ENCODE measurements at places on chromosomes 12 and 14.

- no peak for DNase-seq
Measured at GRCh38 chr14:97027256-97027999, 230.2 kb downstream of the VRK1 start.

DNA sequence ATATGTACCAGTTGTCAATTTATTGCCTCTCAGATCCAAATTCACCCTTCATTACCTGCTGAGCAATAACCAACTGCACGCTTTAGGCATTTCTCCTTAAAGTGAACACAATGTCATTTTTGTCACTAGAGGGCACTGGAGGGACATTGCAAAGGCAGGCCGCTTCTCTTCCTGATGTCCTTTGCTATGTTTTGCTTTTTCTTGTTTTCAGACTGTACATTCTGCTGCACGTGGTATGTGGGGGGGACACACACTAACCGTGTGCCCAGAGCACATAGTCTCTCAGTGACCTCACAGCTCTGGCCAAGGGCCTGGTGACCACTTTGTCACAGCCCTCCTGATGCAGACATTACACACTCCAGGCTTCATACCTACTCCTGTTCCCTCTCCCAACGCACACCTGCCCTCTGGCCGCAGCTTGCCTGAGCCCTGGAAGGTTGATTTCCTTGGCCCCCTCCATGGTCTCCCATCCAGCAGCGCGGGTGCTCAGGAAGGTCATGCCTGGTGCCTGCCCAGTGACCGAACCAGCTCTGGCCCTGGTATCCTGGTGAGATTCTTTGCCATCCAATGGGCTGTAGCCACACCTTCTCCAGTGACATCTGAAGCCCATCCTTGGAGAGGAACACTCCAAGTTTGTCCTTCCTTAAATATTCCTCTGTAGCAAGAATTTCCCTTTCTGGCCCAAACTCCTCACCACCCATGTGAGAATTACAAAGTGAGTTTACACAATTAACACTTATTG, 39.9 kb downstream of the MYO1H start:
- DNase-seq = no peak

DNA sequence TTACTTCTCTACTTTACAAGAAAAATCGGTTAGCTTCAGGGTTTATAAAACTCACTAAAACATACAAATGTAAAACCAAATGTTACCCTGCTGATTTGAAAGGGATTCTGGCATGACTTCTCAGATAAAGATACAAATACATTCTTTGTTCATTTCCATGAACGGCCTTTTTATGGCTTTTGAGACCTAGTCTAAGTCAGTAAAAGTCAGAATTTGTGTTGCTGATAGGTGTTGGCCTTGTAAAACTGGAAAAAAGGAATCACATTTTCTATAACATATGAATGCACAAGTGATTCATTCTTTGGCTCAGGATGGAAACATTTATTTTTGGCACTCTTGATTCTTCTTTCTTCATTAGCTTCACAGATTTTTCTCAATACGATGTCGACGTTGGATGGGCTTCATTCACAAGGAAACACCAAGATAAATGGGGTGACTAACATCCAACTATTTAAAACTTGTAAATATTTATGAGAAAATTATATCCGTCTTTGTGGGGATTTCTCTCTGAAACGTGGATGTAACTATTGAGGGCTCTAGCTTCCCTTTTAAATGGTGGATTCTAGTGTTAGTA, 27.0 kb upstream of the CPM start:
- DNase-seq = no peak

- DNase-seq = no peak
Measured at GRCh38 chr14:22220427-22220826, 368.6 kb downstream of the DAD1 start.

- no peak for DNase-seq
Measured at GRCh38 chr14:101254805-101255764, 306.2 kb upstream of the DIO3 start.

DNA sequence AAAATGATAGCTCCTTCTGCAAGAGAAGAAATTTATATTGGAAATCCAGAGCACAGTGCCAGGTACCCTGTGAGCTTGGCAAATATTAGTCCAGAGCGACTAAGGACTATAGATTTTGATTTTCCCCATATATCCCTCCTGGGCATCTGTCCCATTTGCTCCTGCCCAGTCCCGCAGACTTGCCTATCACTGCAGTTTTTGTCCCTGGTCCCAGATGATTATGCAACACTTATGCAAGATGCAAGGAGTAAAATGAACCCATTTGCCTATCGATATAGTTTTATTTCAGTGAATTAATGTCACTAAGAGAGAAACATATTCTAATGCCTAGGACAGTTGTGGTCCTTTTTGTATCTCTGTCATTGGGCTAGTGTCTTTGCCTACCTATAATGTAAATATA, 215.9 kb upstream of the BMP4 start:
- no peak for DNase-seq

- DNase-seq = no peak
Measured at GRCh38 chr14:53126731-53127130, 26.4 kb downstream of the DDHD1 start.

DNA sequence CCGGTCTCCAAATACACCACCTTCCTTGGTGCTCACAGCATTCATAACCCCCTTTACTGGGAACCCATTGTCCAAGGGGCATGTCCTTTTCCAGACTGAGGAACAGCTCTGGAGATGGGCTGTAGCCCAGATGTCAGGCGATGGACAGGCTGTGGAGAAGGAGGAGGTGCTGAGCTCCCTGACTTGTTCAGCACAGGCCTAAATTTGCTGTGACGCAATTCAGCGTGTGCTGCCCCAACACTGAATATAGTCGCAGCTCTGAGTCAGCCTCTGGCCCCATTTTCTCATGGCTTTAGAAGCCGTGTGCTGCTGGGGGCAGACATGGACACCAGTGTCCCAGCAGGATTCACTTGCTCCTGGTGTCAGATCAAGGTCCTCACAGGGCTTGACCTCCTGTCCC, 269.1 kb downstream of the EMP1 start:
- DNase-seq = no peak

DNA sequence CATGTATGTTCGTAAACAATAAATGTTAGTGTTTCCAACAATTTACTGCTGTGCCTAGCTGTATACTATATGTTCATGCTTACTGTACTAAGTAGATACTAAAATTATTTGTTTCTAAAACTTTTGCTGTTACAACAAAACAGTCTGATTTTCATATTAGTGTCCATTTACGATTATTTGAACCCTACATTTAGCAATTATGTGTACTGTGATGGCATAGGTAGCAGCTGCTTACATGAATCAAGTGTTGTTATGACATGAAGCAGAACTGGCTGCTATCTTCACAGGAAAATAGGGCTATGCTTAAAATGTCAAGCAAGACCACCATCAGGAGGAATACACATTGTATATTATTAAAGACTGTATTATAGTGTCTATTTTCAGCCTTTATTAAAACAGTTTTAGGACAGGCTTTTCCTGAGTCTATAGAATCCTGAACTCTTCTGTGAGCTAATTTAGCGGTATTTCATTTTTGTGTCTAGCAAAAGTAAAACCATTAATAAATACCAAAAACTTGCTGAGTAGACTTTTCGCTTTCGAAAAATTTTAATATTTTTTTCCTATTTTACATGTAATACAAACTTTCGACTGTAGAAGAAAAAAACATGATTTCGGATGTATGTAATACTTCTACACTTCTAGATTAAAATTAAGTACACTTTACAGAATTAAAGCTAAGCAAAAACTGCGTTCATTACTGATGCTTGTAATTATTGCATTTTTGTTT, 1.1 kb upstream of the WDR89 start:
- DNase-seq = no peak

DNA sequence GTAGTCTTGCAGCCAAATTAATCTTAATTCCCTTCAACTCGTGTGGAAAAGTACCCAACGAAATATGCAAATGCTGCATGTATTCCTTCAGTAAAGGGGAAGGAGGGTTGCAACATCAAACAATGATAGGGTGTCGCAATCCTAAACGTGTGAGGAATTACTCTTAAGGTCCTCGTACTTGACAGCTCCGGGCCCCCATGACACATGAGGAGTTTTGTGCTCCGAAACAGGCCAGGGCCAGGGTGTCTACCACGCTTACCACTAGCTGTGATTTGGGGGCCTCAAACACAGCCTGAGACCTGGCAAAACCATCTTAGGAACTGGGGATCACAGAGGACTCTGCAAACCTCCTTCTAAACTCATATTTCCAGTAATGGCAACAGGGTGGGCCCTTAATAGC, 20.4 kb downstream of the FOS start:
- DNase-seq = no peak

- no peak for DNase-seq
Measured at GRCh38 chr12:127998988-127999387, 268.0 kb upstream of the TMEM132C start.

GRCh38 chr14:105931808-105932483, 405.6 kb downstream of the TMEM121 start:
- no peak for DNase-seq

GRCh38 chr12:50075808-50076170, 9.4 kb upstream of the SMARCD1 start:
- DNase-seq = no peak

GRCh38 chr12:48358937-48359513, 8.3 kb upstream of the ZNF641 start:
- no peak for DNase-seq

- no peak for DNase-seq
Measured at GRCh38 chr14:98906123-98906995, 365.6 kb downstream of the BCL11B start.

DNA sequence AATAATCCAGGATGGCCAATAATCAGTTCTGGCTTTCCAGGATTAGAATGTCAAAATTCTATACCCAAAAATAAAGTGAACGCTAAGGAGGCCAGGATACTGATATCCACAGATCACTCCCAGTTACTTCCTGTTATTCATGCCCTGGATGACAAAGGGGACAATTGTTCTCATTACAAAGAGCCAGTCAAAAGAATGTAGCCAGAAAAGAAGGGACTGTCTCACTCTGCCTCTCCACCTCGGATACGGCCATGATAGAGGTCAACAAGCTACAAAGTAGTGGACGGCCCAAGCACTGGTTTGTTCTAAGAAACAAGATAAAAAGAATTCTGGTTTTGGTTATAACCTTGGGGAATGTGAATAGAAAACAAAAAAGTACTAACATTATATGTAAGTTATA, 116.1 kb upstream of the ATF7IP start:
- DNase-seq = no peak

DNA sequence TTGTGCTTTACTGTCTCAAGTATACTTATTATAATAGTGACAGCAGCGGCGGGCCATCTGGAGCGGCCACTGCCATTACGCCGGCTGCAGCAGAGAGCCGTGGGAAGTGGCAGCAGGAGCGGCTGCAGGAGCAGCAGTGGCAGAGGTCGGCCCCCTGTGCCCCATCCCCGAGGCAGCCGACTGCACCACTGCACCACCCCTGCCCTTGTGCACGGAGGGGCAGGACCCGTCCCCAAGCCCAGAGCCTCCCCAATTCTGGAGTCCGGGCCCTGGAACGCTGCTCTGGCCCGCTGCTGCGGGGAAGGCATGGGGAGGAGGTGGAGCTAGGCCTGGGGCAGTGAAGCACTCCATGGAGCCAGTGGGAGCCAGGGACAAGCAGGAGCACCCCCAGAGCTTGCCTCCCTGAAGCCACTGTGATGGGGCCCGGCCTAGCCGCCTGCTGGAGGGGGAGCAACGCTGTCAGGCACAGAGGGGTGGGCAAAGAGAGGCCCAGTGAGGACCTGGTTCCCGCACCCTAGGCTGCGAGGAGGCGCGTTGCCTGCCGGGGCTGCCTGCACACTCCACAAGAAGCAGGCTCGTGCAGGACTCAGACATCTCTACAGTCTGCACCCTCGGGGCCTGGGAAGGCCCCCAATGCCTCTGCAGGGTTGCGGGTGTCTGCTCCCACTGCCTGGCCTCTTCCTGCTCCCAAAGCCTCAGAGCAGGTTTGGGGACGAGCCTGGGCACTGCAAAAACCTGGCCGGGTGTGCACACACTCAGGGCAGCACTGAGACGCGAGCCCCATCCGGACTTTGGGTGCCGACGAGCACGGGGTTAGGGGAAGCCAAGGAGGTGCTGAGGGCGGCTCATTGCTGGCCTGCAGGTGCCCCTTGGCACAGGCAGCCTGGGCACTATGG, 74.2 kb upstream of the RASSF8 start:
- DNase-seq = no peak

DNA sequence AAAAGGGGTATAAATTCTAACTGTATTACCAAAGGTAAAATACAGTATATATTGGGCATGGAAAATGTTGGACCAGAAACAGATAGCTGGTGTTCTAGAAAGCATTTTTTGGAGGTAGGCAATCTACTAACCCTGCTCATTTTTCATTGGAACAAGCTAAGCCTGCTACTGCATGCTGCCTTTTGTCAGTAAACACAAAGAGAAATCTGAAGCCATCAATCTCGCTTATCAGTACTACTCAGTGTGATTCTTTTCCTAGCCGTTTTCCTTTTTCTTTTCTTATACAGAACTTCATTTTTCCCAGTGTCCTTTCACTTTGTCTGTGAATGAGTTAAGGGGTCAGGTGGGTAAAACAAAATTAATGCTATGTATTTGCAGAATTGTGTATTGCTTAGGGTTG, 312.3 kb downstream of the NPAS3 start:
- DNase-seq = no peak

DNA sequence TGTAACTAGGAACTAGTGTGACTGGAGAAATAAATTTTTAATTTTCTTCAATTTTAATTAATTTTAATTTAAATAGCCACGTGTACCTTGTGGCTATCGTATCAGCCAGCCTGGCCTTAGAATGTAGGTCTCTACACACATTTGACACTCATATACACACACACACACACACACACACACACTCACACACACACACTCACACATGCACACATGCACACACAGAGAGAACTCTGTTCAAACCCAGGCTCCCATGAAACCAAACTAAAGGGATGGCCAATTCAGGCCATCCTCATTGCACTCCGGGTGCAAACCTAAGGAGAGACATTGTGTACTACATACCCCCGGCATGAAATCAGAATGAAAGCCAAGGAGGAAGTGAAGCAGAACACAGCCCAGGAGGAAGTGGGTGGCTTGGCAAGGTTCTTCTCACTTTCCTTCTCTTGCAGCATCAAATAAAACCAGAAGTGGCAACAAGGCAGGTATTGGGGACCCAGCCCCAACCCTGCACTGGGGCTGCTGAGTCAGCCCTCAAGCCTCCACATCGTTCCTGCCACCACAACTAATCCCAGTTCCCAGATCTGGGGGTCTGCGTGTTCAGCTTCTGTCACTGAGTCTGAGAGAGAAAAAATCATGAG, 26.2 kb upstream of the CHPT1 start:
- DNase-seq = no peak

GRCh38 chr12:13304924-13305323, 108.4 kb downstream of the EMP1 start:
- no peak for DNase-seq

- DNase-seq = no peak
Measured at GRCh38 chr12:101799774-101800173, 31.0 kb downstream of the GNPTAB start.

- no peak for DNase-seq
Measured at GRCh38 chr12:129034558-129035289, 181.4 kb downstream of the GLT1D1 start.

GRCh38 chr12:8554451-8555195, 13.9 kb upstream of the CLEC4E start:
- DNase-seq = no peak

- DNase-seq = no peak
Measured at GRCh38 chr14:61927520-61927919, 165.3 kb downstream of the SNAPC1 start.

Data from stimulated activated CD4-positive, alpha-beta T cell treated with anti-CD3 and anti-CD28 coated beads, TNF-alpha, amount 100 ng/mL, for 48 hours (primary cell).